COR-L47 (cell line): ENCODE measurements at places on chromosomes 12 and 14.

- DNase-seq = no peak
These were observed 199.1 kb downstream of the SNAPC1 start for GRCh38 chr14:61961369-61961768.

DNA sequence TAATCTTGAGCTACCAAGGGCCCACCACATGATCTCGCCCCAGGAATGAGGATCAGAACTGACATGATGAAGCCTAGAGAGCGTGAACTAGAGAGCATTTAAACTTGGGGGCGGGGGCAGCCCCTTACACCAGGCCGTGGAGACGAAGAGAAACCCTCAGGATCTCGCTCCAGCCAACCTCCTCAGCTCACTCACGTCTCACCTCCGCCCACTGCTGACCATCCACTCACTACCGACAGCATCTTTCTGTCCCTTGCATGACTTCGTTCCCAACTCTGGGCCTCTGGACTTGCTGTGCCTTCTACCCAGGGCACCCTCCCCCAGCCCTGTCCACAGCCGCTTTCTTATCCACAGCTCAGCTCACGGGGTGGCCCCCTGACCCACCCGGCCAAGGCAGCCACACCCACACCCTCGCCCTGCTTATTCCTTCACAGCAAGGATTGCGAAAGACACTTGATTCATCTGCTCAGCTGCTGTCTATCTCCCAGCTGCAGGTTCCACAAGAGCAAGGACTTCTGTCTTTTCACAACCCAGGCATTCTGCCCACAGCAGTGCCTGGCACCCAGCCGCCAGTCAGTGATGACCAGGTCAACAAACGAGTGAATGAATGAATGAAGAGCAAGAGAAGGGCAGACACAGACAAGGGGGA lies 6.4 kb downstream of the STX2 start:
- DNase-seq = no peak

GRCh38 chr12:22377731-22378496 lies 43.4 kb upstream of the ST8SIA1 start:
- no peak for DNase-seq

GRCh38 chr14:55814064-55814463 lies 234.1 kb downstream of the KTN1 start:
- DNase-seq = no peak

DNA sequence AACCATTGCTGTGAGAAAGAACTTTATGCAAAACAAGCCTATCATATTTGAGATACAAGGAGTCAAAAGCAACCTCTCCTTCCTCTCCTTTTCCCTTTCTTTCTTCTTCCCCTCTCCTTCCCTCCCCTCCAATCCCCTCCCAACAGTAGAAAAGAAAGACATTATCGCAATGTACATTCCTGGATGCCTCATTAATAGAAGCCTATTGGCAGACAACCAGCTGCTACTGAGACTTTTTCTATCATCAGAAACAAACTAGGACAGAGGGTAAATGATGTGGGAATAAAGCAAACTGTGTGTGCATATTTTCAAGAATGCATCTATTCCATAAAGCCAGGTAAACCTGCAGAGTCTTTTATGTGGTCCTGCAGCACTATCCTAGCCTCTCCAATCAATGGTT lies 237.2 kb downstream of the ITPR2 start:
- no peak for DNase-seq

- DNase-seq = no peak
These were observed 357.4 kb downstream of the TMEM117 start for GRCh38 chr12:44193281-44193680.

GRCh38 chr12:114430306-114430705 lies 24.4 kb upstream of the TBX5 start:
- no peak for DNase-seq

- no peak for DNase-seq
These were observed 11.7 kb upstream of the OTOGL start for GRCh38 chr12:80087486-80088213.

DNA sequence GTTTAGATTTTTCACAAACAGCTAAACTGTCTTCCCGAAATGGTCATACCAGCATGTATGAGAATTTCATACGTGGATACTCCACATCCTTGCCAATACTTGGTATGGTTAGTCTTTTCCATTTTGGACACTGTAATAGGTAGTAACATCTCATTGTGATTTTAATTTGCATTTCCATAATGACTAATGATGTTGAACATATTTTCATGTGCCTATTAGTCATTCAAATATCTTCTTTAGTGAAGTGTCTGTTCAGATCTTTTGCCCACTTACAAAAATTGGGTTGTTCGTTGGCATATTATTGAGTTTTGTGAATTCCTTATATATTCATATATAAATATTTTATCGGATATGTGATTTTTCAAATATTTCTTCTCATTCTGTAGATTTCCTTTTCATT lies 78.0 kb upstream of the GNG2 start:
- DNase-seq = no peak

- no peak for DNase-seq
These were observed 4.3 kb downstream of the GAPDH start for GRCh38 chr12:6538420-6539313.

GRCh38 chr12:117439531-117440001 lies 78.1 kb upstream of the NOS1 start:
- DNase-seq = no peak

GRCh38 chr12:14256555-14257169 lies 108.8 kb upstream of the ATF7IP start:
- DNase-seq = peak; percentile 39

GRCh38 chr14:99575043-99576023 lies 28.7 kb downstream of the CCDC85C start:
- DNase-seq = peak; percentile 71

DNA sequence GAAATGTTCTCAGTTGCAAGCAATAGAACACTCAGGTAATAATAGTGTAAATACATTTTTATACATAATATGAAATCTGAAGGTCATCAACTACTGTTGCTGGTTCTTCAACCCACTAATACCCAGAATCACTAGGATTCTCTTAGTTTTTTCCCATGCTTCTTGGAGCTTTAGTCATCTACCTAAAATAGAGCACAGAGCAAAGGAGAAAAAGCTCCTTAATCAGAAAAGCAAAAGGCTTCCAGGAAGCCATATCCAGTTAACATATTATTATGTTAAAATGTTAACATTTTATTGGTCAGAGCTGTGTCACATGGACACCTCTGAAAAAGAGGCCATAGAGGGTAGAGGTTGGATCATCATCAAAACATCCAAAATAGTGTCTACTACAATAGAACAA lies 57.0 kb downstream of the CCER1 start:
- no peak for DNase-seq

DNA sequence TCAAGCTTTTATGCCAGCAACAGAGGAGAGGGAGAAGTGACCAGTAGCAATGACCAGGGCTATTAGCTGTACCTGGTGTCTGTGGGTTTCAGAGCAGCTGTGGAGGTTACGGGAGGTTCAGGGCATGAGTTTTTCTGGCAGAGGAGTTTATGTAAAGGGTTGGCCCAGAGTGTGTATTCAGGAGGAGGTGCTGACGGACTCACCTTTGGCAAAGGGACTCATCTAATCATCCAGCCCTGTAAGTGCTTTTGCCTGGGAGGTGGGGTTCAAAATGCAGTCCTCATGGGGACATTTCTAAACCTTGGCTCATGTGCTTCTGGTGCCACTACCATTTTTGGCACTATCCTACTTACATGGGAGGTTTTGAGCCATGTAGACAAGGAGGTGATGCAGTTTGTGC lies 95.3 kb downstream of the DAD1 start:
- no peak for DNase-seq

GRCh38 chr14:92916201-92916600 lies 6.7 kb upstream of the CHGA start:
- no peak for DNase-seq

DNA sequence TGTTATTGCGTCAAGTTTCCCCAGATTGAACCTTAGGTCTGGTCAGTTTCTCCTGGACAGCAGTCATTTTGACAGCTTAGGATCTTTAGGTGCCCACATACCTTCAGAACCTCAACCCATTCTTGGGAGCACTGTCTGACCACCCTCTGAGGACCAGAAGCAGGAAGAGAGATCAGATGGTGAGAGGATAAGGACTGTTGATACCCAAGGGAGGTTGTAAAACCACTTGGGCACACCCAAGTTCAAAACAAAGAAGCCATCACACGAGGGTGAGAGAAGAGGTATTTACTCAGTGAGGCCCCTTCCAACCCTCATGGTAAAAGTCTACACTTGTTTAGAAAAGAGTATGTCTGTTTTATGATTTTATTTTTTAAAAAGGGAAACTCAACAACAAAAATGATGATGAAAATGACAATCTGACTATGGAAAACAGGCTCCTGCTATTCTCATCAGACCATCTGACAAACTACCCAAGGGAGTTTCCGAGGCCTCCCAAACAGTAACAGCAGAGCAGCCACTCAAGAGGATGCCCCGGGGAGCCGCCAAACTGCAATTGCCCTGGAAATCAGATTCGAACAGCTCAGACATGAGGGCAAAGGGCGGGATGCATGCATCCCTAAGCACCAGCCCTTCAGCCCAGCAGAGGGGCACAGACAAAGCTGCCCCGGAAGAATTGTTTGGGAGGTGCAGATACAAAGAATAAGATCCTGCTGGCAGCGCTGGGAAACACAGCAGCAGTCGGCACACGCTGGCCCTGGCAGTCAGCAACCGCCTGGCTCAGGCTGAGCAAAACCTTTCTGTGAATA lies 162.6 kb upstream of the PLEKHG7 start:
- DNase-seq = no peak

- DNase-seq = no peak
These were observed 405.8 kb upstream of the RGS6 start for GRCh38 chr14:71526388-71526787.

GRCh38 chr14:57574617-57575288 lies 81.1 kb upstream of the CCDC198 start:
- DNase-seq = no peak

GRCh38 chr12:131454418-131455217 lies 256.3 kb upstream of the SFSWAP start:
- peak; percentile 53 for DNase-seq

GRCh38 chr12:103884316-103884715 lies 43.3 kb upstream of the NT5DC3 start:
- DNase-seq = peak; percentile 38

DNA sequence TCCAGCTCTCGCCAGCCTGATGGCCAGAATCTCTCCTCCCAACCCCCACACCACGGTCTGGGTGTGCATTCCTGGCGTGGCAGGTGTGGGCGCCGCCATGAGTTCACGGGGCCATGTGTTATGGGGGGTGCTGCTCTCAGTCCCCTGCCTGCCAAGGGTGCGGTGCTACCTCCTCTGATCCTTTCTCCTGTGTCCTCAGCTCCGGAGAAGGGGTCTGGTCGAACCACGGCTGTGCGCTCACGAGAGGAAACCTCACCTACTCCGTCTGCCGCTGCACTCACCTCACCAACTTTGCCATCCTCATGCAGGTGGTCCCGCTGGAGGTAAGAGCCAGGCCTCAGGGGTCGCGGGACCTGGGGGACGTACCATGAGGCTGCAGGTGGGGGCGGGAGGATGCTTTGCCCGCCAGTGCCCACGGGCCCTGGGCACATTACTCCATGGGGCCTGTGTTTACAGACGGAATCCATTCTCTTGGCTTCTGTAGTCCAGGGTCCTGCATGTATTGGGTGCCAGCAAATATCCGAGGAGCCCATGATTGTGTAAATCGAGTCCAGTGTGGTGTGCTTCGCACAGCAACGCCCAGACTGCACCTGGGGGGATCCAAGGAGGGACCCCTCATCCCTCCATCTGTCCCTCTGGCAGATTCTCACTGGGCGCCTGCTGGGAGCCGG lies 130.8 kb downstream of the ADGRD1 start:
- no peak for DNase-seq

- DNase-seq = no peak
These were observed 54.1 kb downstream of the BEGAIN start for GRCh38 chr14:100532906-100533655.

- DNase-seq = peak; percentile 69
These were observed 858 bp upstream of the KCNA1 start for GRCh38 chr12:4908684-4909409.

- DNase-seq = no peak
These were observed 718.0 kb downstream of the C12orf50 start for GRCh38 chr12:87311206-87311605.

DNA sequence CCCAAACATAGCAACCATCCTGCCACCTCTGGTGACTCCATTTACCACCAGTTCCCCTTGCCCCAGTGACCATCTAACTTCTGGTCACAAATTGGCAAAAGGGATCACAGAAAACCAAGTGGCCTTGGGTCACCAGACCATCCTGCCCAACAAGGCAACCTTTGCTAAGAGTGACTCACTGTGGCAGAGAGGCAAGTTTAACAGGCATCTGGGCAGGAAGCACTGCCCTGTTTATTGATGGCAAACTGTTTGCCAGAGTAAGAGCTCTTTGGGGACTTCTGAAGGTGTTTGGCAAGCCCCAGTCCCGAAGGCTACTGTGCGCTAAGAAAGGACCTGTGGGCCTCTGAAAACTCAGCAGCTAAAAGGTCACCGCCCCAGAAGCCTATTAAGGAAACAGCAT lies 28.2 kb upstream of the TMEM233 start:
- DNase-seq = no peak

GRCh38 chr14:21068521-21069387 lies 1.4 kb upstream of the ARHGEF40 start:
- DNase-seq = peak; percentile 71

GRCh38 chr14:63078569-63078968 lies 33.3 kb upstream of the KCNH5 start:
- no peak for DNase-seq

DNA sequence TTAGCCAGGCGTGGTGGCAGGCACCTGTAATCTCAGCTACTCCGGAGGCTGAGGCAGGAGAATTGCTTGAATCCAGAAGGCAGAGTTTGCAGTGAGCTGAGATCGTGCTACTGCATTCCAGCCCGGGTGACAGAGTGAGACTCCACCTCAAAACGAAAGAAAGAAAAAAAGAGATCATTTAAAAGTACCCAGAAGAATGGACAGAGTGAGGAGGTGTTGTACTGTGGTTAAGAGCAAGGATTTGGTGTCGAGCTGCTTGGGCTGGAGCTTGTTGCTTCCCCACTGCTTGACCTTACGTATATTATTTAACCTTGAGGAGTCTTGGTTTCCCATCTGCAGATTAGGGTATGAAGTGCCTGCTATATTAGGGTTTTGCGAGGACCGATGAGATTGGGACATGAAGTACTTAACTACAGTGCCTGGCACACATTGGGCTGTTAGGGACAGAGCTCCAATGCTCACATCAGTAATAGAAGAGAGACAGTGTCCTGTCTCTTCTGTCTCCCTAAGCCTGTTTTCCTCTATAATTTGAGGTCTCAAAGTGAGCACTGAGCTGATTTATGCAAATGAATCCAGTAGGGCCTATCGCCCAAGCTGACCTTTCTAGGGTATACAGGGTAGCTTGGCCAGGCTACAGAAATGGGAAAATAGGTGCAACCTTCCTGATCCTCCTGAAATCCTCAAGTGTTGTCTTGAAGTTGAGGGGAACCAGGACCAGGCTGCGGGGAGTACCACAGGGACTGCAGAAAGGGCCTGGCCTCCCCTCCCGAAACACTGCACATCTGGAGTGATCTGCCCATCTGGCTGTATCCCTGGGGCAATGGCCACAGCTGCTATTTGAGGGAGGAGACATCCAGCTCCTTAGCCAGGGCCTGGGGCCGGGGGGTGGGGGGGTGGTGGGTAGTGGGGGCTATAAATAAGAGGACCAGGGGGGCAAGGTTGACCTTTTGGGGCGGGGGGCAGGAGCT lies 8.6 kb upstream of the HDAC7 start:
- DNase-seq = no peak

GRCh38 chr14:106026026-106026425 lies 499.6 kb downstream of the TMEM121 start:
- DNase-seq = no peak

GRCh38 chr12:1533205-1533601 lies 61.2 kb downstream of the FBXL14 start:
- DNase-seq = no peak
